ENCODE measurements at places on chromosomes 3 and 15.

GRCh38 chr3:195060217-195060481 lies 210.8 kb downstream of the XXYLT1 start:
- DNase-seq = no peak

- no peak for DNase-seq
These were observed 16.5 kb upstream of the CLDN1 start for GRCh38 chr3:190338717-190339116.

DNA sequence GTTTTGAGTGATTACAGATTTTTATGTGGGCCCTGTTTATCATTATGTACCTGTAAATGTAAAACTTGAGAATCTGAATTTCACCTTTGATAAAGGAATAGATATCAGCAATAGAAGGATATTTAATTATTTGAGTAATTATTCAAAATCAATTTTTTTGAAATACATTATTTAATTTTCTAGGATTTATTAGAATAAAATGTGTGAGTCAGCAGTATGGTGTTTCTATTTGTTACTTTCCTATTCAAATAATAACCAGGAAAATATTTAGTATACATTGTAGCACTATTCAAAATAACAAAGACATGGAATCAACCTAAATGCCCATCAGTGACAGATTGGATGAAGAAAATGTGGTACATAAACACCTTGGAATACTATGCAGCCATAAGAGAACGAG lies 22.1 kb downstream of the CAPN7 start:
- DNase-seq = no peak

DNA sequence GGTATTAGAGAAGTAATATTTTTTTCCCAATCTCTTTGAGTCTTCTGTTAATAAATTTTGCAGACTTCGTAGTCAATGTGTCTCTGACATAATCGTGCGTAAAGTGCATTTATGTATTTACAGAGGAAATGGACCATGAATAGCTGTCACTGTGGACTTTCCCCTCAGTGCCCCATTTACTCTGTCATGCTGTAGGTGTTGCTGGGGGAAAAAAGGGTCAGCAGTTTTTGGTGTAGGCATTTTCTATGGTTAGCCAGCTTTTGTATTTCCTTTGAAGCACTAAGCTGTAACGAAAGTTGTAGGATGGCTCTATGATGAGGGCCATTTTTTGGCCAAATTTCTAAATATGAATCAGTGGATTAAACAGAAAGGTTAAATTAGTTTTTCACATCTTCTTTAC lies 598.4 kb downstream of the FGF12 start:
- no peak for DNase-seq

DNA sequence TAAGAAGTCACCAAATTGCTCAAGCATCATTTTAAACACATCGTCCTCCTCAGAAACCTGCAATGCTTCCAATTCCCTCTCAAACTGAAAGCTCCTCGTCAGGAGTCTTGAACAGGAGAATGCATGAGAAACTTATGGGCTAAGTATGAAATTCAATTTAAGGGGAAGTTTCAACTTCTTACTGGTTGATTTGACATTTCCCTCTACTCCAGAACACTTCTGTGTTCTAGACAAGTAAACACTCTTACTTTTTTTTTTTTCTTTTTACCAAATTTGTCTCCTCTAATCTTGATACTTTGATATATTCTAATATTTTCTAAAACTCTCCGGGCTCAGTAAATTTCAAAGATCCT lies 181.7 kb downstream of the RSL24D1 start:
- no peak for DNase-seq

Data from activated naive CD4-positive, alpha-beta T cell (primary cell).